Right atrium auricular region (tissue), 2 donors: ENCODE measurements at places on chromosomes 12 and 14. TPM values are rescaled to one million over a fixed set of nuclear protein-coding genes. Genes with fewer than 3 reads are reported as not detected.

- H3K36me3 ChIP-seq: no peaks in the 10 kb centered on the region
- no peaks in the 10 kb centered on the region for H3K4me1 ChIP-seq
- H3K27me3 ChIP-seq: no peaks in the 10 kb centered on the region
- DNase-seq: no peak
- H3K4me3 ChIP-seq: no peak overlapping the region
- no peak overlapping the region for H3K27ac ChIP-seq
Measured at GRCh38 chr14:29897181-29897580, 30.5 kb downstream of the PRKD1 start.

The YAF2 gene
- 54.3 TPM for total RNA-seq

The DIABLO gene
- 55.0 TPM for total RNA-seq

DNA sequence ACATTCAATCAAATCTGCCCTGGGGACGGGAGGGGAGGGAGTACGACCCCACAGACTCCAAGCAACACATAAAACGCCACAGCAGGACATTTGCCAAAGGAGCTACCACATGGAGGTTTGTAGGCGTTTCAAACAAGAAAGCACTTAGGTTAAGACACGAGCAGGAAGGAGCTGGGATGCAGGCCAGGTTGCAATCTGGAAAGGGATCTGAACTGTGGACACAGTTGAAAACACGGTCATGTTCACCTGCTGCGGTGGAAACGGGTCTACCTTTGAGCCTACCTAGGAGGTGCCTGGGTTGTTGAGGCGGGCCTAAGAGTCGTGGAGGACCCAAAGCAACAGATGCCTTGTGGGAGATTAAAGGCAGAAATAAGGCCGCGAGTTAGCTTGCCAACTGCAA, 18.4 kb downstream of the PRKAB1 start:
- H3K36me3 ChIP-seq: peaks cover 6% of the 10 kb centered on the region
- no peak overlapping the region for H3K4me3 ChIP-seq
- peaks cover 11% of the 10 kb centered on the region for H3K4me1 ChIP-seq
- DNase-seq: no peak
- no peak overlapping the region for H3K27ac ChIP-seq
- no peaks in the 10 kb centered on the region for H3K27me3 ChIP-seq

DNA sequence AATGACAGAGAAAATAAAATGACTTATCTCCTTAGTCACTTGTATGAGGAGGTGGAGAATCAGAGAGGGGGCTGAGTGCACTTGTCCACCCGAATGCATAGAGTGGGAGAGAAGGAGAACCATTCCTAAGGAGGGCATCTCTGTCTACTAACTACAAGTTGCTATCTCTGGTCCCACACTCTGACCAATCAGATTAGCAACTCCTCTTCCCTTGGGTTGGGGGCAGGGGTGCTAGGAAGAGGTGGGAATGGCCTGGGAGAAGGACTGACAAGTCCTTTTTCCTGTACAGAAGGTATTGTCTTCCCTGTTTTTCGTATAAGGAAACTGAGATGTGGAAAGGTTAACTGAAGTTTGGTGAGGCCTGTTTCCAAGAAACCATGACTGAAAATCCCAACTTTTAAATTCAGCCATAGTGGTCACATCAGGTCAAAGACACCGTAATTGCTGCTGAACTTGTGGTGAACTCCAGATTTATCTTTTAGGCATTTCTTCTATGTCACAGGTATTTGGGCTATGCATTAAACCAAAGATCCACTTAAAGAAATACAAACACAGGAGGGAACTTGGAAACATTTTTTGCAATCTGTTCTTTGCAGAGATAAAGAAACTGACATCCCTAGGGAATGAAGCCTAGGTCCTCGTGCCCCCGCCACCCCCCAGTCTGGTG, 207.8 kb downstream of the CRADD start:
- no peaks in the 10 kb centered on the region for H3K36me3 ChIP-seq
- no peak overlapping the region for H3K27ac ChIP-seq
- peak; percentile 16 for DNase-seq
- H3K4me3 ChIP-seq: no peak overlapping the region
- H3K4me1 ChIP-seq: peaks cover 15% of the 10 kb centered on the region

DNA sequence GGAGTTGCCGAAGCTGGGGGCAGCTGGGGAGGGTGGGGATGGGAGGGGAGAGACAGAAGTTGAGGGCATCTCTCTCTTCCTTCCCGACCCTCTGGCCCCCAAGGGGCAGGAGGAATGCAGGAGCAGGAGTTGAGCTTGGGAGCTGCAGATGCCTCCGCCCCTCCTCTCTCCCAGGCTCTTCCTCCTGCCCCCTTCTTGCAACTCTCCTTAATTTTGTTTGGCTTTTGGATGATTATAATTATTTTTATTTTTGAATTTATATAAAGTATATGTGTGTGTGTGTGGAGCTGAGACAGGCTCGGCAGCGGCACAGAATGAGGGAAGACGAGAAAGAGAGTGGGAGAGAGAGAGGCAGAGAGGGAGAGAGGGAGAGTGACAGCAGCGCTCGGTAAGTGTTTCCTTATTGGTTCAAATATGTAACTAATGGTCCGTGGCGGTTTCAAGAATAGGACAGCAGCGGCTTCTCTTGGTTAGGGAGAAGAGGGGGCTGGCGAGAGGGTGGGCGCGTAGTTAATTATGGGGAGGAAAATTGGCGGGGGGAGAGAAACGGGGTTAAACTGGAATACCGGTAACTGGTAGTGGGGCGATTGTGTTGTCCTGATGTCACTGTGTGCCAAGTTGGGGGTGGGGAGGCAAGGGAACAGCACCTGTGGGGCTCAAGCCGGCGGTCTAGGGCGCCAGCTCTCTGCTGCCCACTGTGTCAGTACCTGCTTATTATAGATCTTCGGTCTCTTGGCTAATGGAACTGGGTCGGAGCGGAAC, 8.4 kb downstream of the HOXC8 start:
- H3K4me3 ChIP-seq: peak overlapping the region; percentile 35
- no peak for DNase-seq
- peaks cover 43% of the 10 kb centered on the region for H3K27me3 ChIP-seq
- H3K27ac ChIP-seq: peak overlapping the region; percentile 17

The RHEBL1 gene
- not detected for total RNA-seq

The NRIP2 gene
- total RNA-seq: 3.0 TPM
